Chondrocyte (in vitro differentiated cells): ENCODE measurements at places on chromosomes 4 and X. TPM values are rescaled to one million over a fixed set of nuclear protein-coding genes. Genes with fewer than 3 reads are reported as not detected.

PAGE2 gene
- total RNA-seq, result not detected in 3 replicates

ZAR1 gene
- total RNA-seq, result not detected in 3 replicates

KLB gene
- not detected in 3 replicates for total RNA-seq

CT45A5 gene
- total RNA-seq, result not detected in 3 replicates

STAP1 gene
- not detected in 3 replicates for total RNA-seq
